AG04450 (cell line): ENCODE measurements at places on chromosomes 7 and 10.
A peak's percentile ranks its signal among the peaks of the same experiment; 100 is the strongest.

DNA sequence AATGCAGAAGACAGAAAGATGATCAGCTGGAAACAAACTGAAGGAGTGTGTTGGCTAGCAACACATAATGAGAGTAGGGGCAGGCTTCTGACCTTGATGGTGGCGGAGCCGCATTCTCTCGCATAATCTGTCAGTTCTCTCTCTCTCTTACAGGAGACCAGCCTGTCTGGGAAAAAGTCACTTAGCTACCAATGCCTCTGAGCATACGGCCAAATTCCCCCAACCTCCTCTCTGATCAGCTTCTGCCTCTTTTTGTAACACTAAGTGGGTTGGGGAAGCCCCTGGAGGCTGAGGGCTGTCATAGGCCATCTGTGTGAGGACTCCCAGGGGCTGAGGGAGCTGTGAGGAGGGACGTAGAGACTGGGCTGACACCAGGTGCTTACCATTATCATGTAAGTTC, 104.6 kb downstream of the HIPK2 start:
- no peak for DNase-seq

- no peak for DNase-seq
Measured at GRCh38 chr7:44974549-44974948, 4.3 kb downstream of the MYO1G start.

DNA sequence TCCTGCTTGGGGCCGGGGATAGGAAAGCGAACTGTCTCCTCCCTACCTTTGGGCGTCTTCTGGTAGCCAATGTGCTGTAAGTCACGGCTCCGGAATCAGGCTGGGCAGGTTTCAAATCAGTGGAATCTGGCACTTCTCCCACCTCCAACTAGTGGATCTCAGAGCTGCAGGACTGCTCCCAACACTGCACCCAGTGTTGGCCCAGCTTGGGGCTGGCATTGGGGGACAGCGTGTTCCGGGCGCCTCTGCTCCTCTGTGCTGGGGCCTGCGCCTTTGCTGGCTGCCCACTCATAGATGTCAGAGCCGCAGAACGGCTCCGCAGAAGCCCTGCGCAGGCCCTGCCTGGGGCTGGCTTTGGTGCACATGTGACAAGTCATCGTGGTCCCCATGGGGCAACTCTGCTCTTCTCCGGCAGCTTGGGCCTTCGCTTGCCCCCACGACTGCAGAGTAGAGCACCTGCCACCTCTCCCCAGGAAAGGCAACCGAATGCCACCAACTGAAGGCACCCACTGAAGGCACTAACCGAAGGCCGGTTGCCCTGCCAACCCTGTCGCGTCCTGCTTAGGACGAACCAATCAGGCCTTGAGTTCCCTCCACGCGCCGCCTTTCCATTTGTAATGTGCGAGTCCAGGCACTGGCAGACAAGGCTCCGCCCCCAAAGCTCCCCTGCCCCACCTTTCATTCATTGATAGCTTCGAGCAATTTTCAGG, 85.5 kb upstream of the ABI1 start:
- no peak for DNase-seq

GRCh38 chr10:82813856-82814255, 938.9 kb downstream of the NRG3 start:
- no peak for DNase-seq

GRCh38 chr7:132377703-132378584, 198.3 kb downstream of the PLXNA4 start:
- no peak for DNase-seq

- no peak for DNase-seq
Measured at GRCh38 chr7:30914596-30914995, 2.9 kb downstream of the AQP1 start.

- DNase-seq: no peak
Measured at GRCh38 chr7:16055263-16055976, 365.9 kb downstream of the CRPPA start.

GRCh38 chr10:70843333-70843732, 27.6 kb downstream of the SGPL1 start:
- no peak for DNase-seq

DNA sequence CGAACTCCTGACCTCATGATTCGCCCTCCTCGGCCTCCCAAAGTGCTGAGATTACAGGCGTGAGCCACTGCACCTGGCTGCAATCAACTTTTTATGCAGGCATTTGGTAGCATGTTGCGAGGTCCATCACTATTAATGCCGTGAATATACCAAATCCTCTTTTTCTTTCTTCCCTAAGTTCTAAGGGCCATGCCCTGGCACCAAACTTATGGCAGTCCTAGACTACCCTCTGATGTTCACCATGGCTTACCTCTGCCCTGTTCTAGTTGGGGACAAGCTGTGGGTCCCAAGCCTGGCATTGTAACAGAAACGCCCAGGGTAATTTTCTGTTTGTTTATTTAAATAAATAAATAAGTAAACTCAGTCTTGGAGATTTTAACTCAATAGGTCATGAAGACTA, 13.3 kb downstream of the PRSS2 start:
- no peak for DNase-seq

DNA sequence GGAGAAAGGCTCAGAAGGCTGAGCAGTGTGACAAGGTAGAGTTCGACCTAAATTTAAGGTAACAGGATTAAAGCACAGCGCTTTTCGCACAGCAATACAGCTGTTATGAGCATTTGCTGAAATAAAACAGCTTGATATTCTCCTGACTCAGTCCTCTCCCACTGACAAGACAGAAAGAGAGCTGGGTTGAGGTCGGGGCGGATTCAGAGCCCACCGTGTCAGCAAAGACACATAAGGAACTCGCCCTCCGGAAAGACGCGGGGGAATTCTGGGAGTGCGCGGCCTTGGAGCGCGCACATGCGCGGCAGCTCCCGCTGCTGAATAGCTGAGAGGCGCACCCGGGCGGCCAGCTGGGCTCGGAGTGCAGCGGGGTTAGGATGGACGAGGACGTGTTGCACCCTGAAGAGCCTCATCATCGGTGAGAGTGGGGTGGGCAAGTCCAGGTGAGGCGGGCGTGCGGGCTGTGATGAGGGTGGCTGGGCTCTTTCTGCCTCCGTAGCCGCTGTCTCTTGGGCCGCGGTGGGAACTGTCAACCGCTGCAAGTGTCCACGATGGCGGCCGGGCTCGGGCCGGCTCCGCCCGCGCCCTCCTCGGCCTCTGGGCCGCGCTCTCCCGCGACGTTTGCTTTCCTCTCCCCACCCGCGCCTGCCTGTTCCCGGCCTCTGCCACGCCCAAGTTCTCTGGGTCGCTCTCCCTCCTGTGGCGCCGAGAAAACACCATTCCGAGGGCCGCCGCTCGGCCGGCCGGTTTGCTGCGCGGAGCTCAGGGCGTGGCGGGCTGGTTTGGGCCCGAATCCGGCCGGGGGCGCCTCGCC, 120.6 kb downstream of the LYZL1 start:
- peak; percentile 8 for DNase-seq

DNA sequence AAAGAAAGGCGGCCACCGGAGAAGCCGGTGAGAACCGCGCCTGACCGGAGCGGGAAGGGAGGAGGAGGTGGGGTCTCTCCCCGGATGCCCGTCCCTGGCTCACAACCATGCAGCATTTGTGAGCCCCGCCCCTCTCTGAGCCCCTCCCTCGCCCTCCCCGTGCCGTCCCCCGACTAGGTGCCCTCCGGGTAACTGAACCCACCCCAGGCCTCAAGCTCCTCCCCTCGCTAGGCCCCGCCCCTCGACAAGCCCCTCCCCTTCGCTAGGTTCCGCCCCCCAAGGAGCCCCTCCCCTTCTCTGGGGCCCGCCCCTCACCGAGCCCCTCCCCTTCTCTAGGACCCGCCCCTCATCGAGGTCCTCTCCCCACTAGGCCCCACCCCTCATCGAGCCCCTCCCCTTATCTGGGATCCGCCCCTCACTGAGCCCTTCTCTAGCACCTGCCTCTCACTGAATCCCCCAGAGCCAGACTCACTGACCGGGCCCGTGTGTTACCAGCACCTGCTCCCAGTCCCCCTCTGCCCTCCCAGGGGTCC, 42.2 kb upstream of the HSPB1 start:
- DNase-seq: no peak

DNA sequence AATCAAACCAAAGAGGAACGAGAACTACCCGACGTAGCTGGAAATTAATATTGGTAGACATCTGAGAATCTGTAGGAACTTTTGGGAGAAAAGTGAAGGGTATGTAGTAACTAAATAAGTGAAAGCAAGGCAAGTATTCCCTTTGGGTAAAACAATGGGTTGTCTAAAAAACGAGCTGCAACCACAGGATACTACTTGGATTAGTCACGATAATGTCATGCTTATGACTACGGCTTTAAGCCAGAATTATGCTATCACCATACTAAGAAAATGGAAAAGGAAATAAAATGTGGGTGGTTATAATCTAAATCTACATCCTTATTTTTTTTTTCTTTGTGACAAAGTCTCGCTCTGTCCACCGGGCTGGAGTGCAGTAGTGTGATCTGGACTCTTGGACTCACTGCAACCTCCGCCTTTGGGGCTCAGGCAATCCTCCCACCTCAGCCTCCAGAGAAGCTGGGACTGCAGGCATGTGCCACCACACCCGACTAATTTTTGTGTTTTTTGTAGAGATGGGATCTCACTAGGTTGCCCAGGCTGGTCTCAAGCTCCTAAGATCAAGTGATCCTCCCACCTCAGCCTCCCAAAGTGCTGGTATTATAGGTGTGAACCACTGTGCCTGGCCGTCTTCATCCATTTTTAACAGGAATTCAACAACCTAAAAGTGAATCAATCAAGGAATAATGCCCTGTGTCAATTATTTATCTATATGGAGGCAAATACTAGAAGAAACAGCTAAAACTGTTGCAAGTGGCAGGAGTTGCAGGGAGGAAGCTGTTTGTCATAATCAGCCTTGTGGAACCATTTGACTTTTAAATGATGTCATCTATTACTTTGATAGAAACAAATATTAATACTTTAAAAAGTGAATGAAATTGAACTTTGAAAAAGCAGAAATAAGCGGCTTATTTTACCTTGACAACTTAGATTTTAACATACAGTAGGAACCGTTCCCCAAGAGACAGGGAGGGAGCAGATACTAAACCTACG, 189.3 kb downstream of the PRPF18 start:
- DNase-seq: peak; percentile 55

GRCh38 chr10:109866168-109866994, 56.9 kb downstream of the XPNPEP1 start:
- DNase-seq: no peak

GRCh38 chr10:67521546-67521945, 174.4 kb downstream of the CTNNA3 start:
- no peak for DNase-seq
